Hair follicular keratinocyte (primary cell): ENCODE measurements at places on chromosomes 6 and 20. TPM values are rescaled to one million over a fixed set of nuclear protein-coding genes. Genes with fewer than 3 reads are reported as not detected.

The BEND6 gene
- total RNA-seq = 1.2 and 3.1 TPM in 2 replicates

The DEF6 gene
- total RNA-seq = 41.9 and 52.8 TPM in 2 replicates

The ZKSCAN8 gene
- 5.0 and 6.7 TPM in 2 replicates for total RNA-seq

The OR2J1 gene
- not detected in 2 replicates for total RNA-seq

The ADGRG6 gene
- total RNA-seq = 17.7 and 19.3 TPM in 2 replicates

The ARMH2 gene
- total RNA-seq = not detected in 2 replicates

The TNF gene
- 3.3 and 4.5 TPM in 2 replicates for total RNA-seq

The CAGE1 gene
- total RNA-seq = 0.27 TPM in 1 of 2 replicates, not detected in the other

The COX4I2 gene
- not detected in 2 replicates for total RNA-seq

The HAO1 gene
- not detected in 2 replicates for total RNA-seq

The ID4 gene
- total RNA-seq = 0.19 and 0.23 TPM in 2 replicates

The FAM184A gene
- 0.53 TPM in 1 of 2 replicates, not detected in the other for total RNA-seq

The TMEM200A gene
- total RNA-seq = 3.0 and 18.9 TPM in 2 replicates

The TCFL5 gene
- total RNA-seq = 13.8 and 15.7 TPM in 2 replicates

The RBCK1 gene
- 190 and 417 TPM in 2 replicates for total RNA-seq

The CENPW gene
- total RNA-seq = 6.4 and 33.9 TPM in 2 replicates

The OR2J3 gene
- not detected in 2 replicates for total RNA-seq

The SESN1 gene
- 15.8 and 16.3 TPM in 2 replicates for total RNA-seq

The RSPH9 gene
- not detected in 2 replicates for total RNA-seq

The FOXF2 gene
- 0.49 TPM in 1 of 2 replicates, not detected in the other for total RNA-seq

The LPIN3 gene
- total RNA-seq = 9.3 and 16.2 TPM in 2 replicates

The OPRM1 gene
- total RNA-seq = not detected in 2 replicates

The ENPP3 gene
- total RNA-seq = not detected in 2 replicates

The CD93 gene
- total RNA-seq = under 0.01 TPM in 2 replicates

The SLC17A3 gene
- total RNA-seq = not detected in 2 replicates

The DOK5 gene
- total RNA-seq = not detected in 2 replicates

The PABPC1L gene
- total RNA-seq = 4.7 and 6.8 TPM in 2 replicates

The RBM38 gene
- total RNA-seq = 5.8 and 17.7 TPM in 2 replicates

The EYA2 gene
- total RNA-seq = 0.08 TPM in 1 of 2 replicates, not detected in the other

The SLC22A2 gene
- total RNA-seq = not detected in 2 replicates

The HLA-DQA1 gene
- not detected in 2 replicates for total RNA-seq

The PPP1R3G gene
- total RNA-seq = 0.04 and 0.23 TPM in 2 replicates

The BTNL2 gene
- total RNA-seq = not detected in 2 replicates

The TRIM10 gene
- total RNA-seq = not detected in 2 replicates

The ZNF341 gene
- 1.6 and 1.9 TPM in 2 replicates for total RNA-seq

The LY6G6C gene
- 0.15 TPM in 1 of 2 replicates, not detected in the other for total RNA-seq

The PTK6 gene
- total RNA-seq = 16.7 and 28.0 TPM in 2 replicates
